ENCODE measurements at places on chromosomes 13 and 19. TPM values are rescaled to one million over a fixed set of nuclear protein-coding genes. Genes with fewer than 3 reads are reported as not detected.
A peak's percentile ranks its signal among the peaks of the same experiment; 100 is the strongest.

EFNA2 gene
- not detected for total RNA-seq

DNA sequence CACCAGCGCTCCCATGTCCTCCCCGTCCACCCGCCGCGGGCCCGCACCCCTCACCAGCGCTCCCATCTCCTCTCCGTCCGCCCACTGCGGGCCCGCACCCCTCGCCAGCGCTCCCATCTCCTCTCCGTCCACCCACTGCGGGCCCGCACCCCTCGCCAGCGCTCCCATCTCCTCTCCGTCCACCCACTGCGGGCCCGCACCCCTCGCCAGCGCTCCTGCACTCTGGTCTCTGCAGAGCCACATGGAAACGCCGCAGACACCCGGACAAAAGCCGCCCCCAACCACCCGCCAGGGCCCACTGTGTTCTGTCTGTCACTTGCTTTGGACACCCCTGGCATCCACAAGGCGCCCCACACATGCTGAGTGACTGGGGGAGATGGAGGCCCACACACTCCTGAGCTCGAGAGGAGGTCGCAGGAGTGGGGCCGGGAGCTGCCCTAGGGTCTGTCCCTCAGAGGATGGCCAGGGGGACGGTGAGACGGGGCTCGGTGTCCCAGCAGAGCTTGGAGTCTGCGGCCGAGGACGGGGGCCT lies 7.4 kb downstream of the CFD start:
- no peak for DNase-seq

CLDN10 gene
- total RNA-seq: not detected

DNA sequence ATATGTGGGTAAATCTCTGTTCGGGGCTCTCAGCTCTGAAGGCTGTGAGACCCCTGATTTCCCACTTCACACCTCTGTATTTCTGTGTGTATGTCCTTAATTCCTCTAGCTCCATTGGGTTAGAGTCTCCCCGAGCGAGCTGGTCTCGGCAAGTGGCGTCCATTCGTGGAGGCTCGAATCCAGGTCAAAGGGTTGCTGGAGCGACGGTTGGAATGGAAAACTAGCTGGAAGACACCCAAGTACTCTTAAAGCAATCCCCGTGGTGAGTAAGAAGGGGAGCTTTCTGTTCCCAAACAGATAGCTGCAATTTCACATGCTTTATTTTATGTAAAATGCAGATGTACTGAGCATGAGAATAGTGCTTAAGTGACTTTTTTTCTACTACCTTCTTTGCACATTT lies 277.5 kb upstream of the SGCG start:
- no peak for DNase-seq

C5AR1 gene
- total RNA-seq: 11.3 TPM

TRMT1 gene
- total RNA-seq: 60.3 TPM

GRCh38 chr19:54692298-54692615 lies 29.5 kb downstream of the LILRB4 start:
- DNase-seq: no peak

GRCh38 chr13:23289917-23290357 lies 109.2 kb downstream of the SGCG start:
- no peak for DNase-seq

UPF1 gene
- total RNA-seq: 135 TPM

DNA sequence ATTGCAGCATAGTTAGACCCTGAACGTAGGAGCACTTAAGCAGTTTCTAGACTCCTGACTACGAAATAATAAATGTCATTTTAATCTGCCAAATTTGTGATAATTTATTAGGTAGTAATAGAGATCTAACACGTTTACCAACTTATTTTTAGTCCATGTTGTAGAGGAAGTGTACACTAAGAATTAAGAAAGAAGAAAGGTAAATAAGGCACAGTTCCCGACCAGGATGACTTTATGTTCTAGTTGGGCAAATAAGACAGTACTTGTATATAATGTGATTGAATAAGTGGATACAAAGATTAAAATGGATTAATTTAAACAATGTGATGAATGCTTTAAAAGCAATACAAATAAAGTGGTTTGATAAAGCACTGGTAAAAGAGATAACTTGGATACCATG lies 1306.2 kb upstream of the PCDH20 start:
- DNase-seq: no peak

DNA sequence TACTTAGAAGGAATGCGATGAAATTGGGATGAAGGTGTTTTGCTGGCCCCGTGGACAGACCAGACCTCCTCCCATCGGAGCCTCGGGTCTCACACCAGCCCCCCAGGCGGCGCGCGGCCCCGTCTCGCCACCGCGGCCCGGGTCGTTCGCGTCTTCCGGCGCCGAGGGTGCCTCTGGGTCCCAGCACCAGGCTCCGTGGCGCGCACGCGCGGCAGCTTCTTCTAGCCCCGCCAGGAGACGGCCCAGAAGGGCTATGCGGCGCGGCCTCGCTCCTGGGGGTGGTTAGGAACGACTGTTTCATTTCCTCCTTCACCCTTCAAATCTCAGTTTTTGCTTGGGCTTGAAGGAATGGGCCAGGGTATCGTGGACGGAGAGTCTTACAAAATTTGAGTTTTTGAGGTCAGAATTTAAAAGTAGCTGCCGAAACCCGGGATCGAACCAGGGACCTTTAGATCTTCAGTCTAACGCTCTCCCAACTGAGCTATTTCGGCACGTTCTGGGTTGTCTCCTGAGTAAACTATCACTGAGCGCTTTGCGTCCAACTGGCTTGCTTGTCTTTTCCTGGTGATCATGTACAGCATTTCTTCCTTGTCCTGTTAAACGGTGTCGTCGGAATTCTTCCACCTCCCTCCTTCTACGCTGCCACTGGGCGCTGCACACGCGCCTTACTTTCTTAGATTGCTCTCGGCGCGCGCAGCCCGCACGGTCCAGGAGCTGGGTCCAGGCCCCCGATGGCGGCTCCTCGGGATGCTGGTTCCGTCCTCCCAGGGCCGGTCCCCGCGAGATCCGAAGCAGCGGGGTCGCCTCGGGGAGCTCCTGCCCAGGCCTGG lies 46.5 kb downstream of the TGDS start:
- peak; percentile 82 for DNase-seq

ZNF737 gene
- 8.2 TPM for total RNA-seq

- no peak for DNase-seq
Measured at GRCh38 chr13:51682686-51683085, 98.4 kb downstream of the WDFY2 start.

AMER2 gene
- total RNA-seq: not detected

DNA sequence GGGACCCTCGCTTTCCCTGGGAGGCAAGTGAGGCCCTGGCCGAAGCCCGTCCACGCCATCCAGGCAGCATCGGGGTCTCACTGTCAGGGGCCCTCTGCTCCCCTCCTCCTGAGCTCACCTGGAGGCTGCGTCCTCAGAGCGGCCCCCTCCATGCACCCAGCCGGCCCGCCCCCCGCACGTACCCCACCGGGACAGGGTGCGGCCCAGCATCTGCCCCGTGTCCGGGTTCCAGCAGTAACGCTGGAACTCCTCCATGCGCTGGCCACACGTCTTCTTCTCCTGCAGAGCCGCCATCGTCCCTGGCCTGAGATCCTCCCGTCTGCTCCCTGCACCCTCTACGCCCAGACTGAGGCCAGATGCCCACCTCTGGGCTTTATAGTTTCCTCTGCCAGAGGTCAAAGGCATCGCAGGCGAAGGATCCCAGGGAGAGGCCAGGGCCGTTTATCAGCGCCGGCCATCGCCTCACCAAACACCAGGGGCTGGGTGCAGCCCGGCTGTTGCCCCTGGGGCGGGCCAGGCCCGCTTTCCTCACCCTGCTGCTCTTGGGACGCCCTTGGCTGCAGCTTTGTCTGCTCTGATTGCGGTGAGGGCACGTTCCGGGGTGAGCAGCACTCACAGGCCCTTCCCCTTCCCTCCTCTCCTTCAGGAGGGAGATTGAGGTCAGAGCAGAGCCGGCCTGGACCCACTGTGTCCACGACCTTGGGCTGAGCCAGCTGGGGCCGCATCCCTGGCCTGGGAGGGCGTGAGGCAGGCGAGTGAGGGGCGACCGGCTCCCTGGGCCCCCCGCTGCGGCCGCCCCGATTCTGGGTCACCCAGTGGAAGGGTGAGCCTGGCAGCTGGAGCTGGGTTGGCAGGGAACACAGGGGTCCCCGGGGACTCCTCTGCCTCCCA lies at the start of gene ATP4B:
Gene ATP4B (minus strand): TSS at position 348 of the 891 bp plus-strand sequence. CDS start 54 bp downstream, at position 294.
- DNase-seq: no peak

DNA sequence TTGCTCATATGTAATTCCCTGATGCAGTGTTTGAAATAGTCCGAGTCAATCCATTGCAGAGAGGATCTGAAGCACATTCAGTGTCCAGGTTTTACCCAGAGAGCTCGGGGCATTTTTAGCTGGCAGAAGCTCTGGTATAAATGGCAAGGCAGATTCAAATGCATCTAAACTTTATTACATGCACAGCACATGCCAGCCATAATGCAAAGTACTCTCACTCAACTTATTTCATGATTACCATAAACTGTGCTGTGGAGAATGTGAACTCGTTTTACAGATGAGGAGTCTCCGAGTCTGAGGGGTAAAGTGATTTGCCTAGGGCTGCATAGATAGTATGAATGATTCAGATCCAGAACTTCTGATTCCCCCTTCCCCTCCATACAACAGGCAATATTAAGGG lies 13.5 kb upstream of the CBY2 start:
- no peak for DNase-seq

- no peak for DNase-seq
Measured at GRCh38 chr19:18368504-18369222, 17.3 kb upstream of the GDF15 start.

DNA sequence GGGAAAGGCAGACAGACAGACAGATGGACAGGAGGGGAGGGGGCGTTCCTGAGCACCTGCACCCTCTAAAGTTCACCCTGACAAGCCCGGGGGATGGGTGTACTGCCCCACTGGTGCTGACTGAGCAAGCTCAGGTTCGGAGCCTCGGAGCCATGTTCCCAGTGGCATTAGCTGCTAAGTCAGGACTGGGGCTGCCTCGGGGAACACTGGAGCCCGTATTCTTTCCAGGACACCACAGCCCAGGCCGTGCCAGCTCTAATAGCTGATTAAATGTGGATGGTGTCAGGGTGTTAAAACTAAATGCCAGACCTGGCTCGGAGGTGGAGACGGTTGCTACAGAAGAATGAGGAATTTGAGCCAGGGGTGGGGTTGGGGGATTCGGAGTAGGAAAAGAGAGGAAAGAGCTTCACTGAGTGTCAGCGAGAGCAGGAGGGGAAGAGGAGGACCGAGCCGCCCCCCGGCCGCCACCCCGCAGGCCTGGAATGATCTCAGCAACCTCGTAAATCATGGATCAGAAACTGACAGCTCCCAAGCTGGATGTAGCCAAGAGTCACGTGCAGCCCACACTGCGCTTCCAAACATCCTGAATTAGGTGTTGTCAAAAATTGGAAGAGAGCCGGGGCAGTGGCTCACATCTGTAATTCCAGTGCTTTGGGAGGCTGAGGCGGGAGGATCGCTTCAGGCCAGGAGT lies 10.4 kb downstream of the MAP2K2 start:
- DNase-seq: no peak

DNA sequence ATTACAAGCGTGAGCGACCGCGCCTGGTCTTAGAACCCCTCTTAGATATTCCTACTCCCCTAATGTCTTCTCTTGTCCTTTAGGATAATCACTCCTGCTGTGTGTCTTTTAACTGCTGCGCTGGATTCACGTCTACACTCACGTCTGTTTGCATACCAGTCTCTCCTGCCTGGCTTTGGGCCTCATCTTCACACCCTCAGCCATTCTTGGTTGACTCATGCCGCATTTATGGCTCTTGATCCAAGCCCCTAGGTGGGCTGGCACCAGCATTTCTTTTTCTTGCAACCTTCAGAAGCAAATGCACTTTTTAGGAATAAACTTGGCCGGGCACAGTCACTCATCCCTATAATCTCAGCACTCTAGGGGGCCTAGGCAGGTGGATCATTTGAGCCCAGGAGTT lies 22.7 kb downstream of the MYO9B start:
- no peak for DNase-seq

GRCh38 chr19:46256855-46257254 lies 27.3 kb downstream of the IGFL1 start:
- no peak for DNase-seq

ZNF83 gene
- 56.1 TPM for total RNA-seq

- DNase-seq: no peak
Measured at GRCh38 chr13:107807306-107808073, 407.8 kb downstream of the LIG4 start.

GRCh38 chr19:1859331-1859781 lies 4.0 kb downstream of the KLF16 start:
- DNase-seq: no peak

GRCh38 chr13:80716610-80717081 lies 375.7 kb upstream of the SPRY2 start:
- DNase-seq: no peak

ZNF585A gene
- 8.8 TPM for total RNA-seq

PDX1 gene
- total RNA-seq: not detected

DNA sequence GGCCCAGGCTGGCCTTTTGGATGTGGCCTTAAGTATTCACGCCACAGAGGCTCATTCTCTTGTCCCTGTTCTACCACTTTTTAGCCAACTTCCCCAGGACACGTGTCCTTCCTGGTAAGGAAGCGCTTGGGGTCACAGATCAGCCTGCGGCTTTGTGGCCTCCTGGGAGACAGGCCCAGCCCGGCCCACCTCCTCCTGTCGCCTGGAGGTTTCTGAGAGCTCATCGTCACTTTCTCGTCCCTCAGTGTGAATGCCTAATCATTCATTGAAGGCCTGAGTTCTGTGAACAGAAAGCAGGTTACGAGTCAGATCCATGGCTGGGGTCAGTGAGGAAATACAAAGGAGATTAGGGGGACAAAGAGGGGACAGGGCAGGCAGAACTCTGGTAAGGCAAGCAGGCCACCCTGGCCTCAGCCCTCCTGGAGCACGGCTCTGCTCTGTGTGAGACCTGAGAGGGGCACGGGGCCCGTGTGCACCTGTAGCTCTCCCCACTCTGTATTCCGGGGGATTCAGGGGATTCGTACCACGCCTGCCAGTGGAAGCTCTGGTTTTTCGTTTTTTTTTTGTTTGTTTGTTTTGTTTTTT lies 38.6 kb upstream of the TSHZ3 start:
- DNase-seq: no peak

GRCh38 chr19:55454787-55455243 lies 6.6 kb downstream of the ISOC2 start:
- peak; percentile 48 for DNase-seq

DNA sequence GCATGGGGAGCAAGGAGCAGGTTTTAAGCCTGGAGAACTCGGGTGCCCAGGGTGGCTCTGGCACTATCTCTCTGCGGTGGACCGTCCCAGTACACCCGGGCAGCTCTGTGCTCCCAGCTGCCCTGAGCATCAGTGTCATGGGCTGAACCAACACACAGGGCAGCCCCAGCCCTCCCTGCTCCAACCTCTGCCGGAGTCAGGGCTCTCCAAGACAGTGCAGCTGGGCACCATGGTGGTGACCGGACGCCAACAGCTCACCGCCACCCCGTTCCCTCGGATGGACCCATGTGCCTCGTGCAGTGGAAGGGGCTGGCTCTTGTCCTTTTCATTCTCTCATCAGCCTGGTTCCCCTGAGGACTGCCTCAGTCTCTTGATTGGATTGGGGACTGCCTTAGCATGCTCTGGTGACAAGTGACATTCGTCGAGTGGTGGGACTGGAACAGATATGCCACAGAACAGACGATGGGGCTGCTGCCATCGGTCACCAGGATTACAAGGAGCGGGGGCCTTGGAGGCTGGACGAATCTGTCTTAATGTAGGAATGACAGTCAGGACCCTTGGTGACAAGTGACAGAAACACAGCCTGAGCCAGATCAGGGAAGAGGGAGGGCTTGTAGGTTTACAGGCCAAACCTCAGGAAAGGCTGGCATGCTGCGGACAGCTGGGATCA lies 25.7 kb upstream of the VSTM2B start:
- no peak for DNase-seq

ARL11 gene
- not detected for total RNA-seq

KLK11 gene
- total RNA-seq: not detected

- DNase-seq: no peak
Measured at GRCh38 chr13:28324181-28324789, 170.6 kb downstream of the FLT1 start.

GRCh38 chr19:9427941-9428340 lies 7.4 kb downstream of the ZNF266 start:
- no peak for DNase-seq

MBD3L1 gene
- total RNA-seq: not detected

ZNF865 gene
- total RNA-seq: 12.6 TPM

All from T-helper 17 cell (primary cell).